ENCODE measurements at places on chromosomes 3 and 15.

DNA sequence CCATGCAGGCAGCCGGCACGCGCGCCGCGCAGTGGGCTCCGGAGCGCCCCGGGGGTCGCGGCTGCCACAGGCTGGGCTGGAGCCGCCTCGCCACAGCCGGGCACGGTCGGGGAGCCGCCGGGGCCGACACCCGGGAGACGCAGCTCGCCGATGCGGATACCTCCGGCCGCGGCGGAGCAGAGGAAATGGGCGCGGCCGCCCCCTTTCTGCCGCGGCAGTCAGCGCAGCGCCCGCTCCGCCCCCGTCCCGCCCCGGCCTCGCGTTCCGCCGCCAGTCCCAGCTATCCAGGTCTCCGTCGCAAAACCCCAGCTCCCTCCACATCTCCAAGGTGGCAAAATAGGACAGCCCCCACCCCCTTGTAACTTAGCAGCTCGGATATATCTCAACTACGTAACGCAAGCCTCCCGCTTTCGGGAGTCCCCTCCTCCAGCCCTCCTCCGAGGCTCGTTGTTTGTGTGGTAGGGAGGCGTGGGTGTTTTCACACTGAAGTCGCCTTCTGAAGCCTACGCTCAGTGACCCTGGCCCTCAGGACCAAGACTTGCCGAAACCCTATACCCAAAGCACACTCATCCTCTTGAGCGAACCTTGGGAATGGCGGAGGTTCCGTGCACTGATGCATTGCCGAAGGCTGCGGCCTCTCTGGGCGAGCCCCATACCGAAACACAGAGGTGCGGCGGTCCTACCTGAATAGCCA, at the start of gene SH3BP5:
Gene SH3BP5, minus strand, starts transcription at position 182 of the 694 bp plus-strand sequence. Its CDS starts 178 bp downstream, at position 4.
- DNase-seq: peak; percentile 73

DNA sequence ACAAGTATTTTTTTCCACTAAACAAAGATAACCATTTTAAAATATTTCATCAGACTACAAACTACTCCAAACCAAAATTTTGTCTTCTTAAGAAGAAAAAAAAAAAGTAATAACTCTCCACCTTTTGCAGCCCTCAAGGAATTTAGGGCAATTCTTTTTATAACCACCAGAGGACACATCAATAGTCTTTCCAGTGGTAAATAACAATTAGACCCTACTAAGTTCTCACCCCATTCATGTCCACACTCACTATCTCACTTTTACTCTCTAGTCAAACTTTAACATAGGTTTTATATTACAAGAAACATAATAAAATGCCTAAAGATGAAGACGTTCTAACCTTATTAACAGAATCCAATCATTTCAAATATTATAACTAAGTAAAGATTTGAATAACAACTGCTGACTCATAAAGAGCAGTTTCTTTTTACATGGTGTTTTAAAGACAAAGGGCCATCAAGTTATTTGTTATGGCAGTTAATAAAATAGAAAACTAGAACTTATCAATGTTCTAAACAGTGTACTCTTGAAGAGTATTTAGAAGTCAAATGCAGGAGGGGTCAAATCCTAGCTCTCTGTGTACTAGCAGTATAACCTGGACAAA, 33.0 kb downstream of the CCDC39 start:
- DNase-seq: no peak

DNA sequence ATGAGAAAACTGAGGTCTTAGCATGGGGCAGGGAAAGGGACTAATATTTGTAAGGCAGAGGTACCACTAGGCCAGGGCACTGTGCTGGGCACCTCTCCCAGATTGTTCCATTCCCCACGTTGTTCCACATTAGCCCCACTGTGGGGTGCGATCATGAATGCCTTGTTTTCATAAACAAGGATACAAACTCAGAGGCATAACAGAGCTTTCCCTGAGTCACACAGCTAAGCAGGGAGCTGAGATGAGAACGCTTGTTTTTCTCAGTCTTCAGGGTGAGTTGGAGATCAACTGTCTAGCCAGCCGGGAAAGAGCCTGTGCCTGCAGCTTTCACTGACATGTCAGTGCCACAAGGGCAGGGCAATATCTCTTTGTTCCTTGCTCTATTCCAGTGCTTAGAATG, 47.9 kb upstream of the ITGA11 start:
- DNase-seq: no peak

GRCh38 chr3:181689546-181689945, 22.2 kb upstream of the SOX2 start:
- DNase-seq: no peak

GRCh38 chr3:3665961-3666640, 133.1 kb upstream of the LRRN1 start:
- DNase-seq: no peak

DNA sequence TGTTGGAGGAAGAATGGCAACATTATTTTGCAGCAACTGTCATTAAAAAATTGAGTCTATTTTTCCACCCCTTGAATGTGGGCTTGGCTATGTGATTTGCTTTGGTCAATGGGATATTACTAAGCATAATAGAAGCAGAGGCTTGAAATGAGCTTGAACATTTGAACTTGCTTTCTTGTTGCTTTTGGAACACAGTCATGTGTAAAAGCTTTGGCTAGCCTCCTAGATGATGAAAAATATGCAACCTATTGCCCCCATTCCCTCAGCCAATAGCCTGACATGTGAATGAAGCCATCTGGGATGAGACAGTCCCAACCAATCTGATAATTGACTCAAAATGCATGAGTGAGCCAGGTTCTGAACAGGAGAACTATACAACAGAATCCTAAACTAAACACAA, 78.4 kb downstream of the PLSCR2 start:
- peak; percentile 46 for DNase-seq

DNA sequence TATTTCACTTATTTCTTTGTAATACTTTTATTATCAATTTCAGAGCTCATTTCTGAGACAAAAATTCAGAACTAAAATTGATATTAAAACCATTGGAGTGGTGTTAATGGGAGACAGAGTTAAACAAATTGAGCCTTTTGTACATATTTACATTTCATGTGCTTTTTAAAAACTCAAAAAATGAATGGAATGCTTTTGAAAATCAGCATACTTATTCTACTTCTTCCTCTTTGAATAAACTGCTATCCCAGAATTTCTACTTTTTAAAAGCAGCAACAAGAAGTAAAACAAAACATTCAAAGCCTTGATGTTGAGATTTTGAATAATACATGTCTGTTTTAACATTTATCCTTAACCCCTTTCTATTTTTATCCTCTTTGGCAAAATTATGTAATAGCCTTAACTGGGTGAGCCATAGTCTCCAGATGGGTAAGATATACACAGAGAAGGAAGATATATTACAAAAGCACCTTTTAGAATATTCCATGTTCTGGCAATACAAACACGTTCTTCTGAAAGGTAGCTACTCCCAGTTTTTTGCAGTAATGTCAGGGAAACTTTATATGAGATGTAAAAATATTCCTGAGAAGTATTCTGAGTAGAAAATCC, 123.6 kb downstream of the MBNL1 start:
- no peak for DNase-seq

DNA sequence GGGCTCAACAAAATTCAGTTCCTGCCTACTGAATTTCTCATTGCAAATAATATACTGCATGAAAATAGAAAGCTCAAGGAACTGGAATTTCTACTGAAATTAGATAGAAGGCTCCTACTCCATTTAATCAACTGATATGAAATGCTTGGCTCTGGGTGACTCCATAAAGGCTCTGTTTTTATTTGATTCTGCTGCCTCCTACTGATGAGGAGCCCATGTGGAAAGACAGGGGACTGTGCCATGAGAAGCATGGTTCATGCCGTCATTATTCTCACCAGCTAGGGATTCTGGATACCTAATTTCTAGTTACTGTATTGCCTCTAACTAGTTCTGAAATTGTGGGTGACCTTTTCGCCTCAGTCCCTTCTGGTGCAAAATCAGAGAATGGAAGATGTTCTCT, 366.2 kb upstream of the DPH6 start:
- DNase-seq: no peak
